SHP77 (cell line): ENCODE measurements at places on chromosomes 12 and 14.

- DNase-seq = no peak
These were observed 26.7 kb downstream of the GTF2A1 start for GRCh38 chr14:81193924-81194633.

DNA sequence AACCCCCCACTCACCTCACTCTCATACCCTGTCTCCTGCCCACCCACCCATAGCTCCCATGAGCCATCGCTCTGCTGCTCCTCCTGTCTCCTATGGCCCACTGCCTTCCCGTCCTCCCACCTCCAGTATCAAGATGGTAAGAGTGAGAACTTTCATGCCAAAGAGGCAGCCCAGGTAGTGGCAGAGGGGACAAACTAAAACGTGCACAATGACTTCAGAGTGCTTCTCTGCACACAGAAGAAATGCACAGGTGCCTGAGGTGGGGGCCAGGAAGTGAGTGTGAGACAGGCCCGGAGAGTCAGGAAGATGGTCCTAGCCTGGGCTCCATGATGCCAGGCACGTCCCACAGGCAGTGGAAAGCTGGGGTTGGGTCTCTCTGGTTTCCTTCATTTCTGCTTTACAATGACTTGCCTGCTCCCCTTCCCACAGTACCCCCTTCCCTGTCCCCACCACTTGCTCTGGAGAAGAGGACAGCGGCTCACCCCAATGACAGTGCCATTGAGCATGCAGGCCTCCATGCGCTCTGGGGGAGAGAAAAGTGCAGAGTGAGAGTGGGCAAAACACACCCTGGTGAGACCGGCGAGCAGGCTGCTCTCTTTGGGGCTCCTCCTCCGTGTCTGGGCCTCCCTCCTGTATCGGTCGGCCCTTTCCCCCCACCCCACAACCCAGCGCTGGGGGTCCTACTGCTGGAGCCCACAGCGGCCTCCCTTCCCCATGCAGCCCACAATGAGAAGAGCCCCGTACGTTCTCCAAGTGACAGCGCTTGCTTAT, 22.8 kb upstream of the ANO2 start:
- no peak for DNase-seq

- DNase-seq = no peak
These were observed 65.9 kb upstream of the OTOGL start for GRCh38 chr12:80033448-80033847.

- DNase-seq = no peak
These were observed 19.5 kb downstream of the SPPL3 start for GRCh38 chr12:120884644-120885043.

DNA sequence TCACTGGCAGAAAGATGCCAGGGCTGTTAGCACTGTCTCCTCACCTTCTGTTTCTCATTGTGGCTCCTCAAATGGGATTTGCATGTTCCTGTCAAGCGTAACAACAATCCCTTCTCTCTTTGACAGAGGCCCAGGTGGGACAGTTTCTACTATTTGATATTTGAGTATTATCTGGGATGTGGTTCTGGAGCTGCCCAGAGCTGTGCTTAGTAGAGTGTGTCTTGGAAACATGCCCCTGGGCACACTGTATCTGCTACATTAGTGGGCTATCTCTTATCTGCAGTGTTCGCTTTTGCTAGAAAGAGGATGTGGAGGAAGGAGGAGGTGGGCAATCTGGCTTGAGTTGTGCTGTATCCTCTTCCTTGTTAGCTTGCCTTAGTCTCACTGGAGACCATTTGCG, 3.8 kb upstream of the ACADS start:
- no peak for DNase-seq

DNA sequence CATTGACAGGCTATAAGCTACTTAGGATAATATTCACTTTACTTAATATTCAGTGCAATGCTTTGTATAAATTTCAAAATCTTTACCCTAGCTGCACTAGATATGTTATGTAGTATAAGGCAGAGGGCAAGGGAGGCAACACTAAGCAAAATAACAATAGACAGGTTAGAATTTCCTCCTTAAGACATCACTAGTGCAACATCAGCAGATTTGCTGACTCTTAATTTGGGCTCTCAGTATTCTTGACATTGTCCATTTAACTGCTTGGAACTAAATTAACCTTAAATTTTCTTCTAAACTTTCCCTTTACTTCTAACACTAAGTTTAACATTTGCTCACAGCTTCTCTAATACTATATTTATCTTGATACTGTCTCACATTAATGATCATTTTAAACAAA, 273.9 kb downstream of the DIO2 start:
- no peak for DNase-seq

- peak; percentile 13 for DNase-seq
These were observed 413.7 kb downstream of the PCNX1 start for GRCh38 chr14:71320734-71321573.

DNA sequence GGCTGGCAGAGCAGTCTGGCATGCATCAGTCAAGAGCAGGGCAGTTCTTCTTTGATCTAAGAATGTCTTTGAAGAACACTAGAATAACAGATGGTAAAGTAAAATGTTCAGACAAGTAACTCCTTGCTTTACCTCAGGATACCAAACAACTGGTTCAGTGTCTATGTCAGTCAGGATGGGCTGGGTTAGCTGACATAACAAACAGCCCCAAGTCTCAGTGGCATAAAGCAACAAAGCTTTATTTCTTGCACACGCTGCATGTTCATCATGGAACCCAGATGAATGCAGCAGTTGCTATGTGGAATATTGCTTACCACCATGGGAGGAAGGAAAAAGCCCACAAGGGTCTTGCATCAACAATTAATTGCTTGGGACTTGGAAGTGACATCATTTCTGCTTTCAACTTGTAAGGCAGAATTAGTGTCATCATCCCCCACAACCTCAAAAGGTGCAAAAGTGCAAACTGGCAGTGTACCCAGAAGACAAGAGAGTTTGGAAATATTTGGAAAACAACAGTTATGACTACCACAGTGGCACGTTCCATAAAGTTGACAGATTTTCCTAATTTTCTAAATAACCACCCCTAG, 21.2 kb downstream of the GPRC5D start:
- DNase-seq = no peak

GRCh38 chr14:50814161-50814560, 16.8 kb downstream of the NIN start:
- DNase-seq = no peak
